Chondrocyte (in vitro differentiated cells): ENCODE measurements at places on chromosomes 4 and X. TPM values are rescaled to one million over a fixed set of nuclear protein-coding genes. Genes with fewer than 3 reads are reported as not detected.
A peak's percentile ranks its signal among the peaks of the same experiment; 100 is the strongest.

LRBA gene
- total RNA-seq = 19.7 to 41.9 TPM (median 25.1 TPM) in 3 replicates

NLGN3 gene
- 0.52 to 1.1 TPM (median 0.87 TPM) in 3 replicates for total RNA-seq

ARR3 gene
- not detected in 3 replicates for total RNA-seq

MAGEH1 gene
- total RNA-seq = 8.2 to 25.8 TPM (median 25.7 TPM) in 3 replicates

FAM236B gene
- not detected in 3 replicates for total RNA-seq

PPP1R2C gene
- total RNA-seq = not detected in 3 replicates

CXorf65 gene
- not detected in 3 replicates for total RNA-seq

KDR gene
- total RNA-seq = 0.67 to 8.6 TPM (median 0.77 TPM) in 3 replicates

SERPINA7 gene
- total RNA-seq = not detected in 3 replicates

SLIT2 gene
- total RNA-seq = 36.6 to 41.3 TPM (median 38.5 TPM) in 3 replicates

DNA sequence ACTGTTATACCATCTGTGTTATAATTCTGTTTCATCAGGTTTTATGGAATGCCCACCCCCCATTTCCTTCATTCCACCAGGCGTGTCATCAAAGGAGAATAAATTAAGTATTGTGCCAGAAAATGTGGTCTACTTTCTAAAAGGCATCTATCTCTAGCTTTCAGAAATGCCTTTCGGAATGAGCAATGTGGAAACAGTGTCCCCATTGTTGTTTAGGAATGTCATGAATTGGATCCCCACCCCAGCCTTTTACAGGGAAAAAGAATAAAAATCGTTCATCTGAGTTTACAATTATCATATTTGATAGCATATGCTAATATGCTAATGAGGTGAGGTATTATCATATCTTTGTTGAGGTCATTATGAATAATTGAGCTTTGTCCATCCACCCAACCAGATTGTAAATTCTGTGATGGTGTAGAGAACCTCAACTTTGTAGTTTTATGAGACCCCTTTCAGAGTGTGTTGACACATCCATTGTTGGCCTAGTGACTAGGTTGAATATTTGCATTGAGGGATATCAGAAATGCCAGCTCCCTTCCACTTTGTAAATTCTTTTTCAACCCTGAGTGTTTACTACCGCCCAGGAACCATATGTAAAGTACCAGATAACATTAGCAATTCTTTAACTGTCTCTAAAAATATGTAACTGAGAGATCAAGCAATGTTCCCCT is 56.2 kb upstream of the CCDC160 start:
- DNase-seq = no peak

GRCh38 chr4:7980036-7980435 is 40.4 kb upstream of the AFAP1 start:
- DNase-seq = no peak

DNA sequence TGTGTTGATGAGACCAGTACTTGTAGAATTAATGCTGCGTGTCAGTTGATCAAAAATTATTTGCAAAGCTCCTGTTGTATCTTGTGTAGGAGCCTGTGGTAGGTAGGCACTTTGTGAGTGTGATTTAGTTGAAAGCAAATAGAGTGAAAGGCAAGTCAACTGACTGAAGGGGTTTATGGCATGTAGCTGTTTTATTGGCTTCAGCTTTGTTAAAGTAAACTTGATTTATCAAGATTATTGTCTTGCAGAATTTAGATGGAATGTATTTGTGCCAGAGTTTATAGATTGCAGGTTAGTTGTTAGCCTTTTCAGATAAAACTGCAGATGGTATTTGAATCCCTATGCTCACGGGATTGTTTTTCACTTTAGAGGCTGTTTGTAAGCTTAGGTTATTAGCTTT is 128.0 kb downstream of the FRAS1 start:
- no peak for DNase-seq

GRCh38 chrX:119235051-119235511 is 1.0 kb upstream of the PGRMC1 start:
- DNase-seq = no peak

- no peak for DNase-seq
Observed at GRCh38 chrX:64427281-64427680, 32.0 kb upstream of the MTMR8 start.

- no peak for DNase-seq
Observed at GRCh38 chr4:89855236-89855635, 18.3 kb upstream of the SNCA start.

- no peak for DNase-seq
Observed at GRCh38 chrX:9074326-9074725, 40.4 kb upstream of the FAM9B start.

DNA sequence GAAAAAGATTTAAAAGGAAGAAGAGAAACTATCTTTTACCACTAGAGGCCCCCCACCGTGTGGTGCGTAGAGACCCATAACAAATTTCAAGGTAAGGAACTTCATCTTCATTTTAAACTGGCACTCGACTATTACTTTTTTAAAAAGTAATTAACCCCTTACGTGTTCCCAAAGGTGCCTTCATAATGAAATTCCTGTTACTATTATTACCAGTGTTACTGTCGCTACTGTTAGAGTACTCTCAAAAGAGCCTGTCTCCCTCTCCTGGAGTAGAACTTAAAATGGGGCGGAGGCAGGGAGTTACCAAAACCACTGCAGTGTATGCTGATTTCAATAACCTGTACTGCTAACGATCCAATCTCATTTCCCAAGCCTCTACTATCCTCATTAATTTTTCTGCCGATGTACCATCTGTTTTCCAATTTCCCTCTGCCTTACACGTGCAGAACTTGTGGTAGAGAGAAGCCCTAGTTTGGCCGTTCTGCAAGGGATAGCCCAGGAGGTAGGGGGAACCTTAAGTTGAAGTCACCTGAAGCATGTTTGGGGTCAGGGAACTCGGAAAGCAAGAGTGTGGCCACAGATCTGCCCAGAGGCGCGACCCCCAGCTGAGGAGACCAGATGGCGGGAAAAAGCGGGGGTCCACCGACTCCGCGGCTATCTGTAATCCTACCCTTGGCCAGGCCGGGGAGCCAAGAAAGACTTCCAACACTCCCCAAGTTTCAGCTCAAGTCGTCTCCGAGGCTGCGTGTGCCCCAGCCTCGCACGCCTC is 720 bp upstream of the STK26 start:
- DNase-seq = peak; percentile 74

GRCh38 chrX:110944311-110944750 is 148.7 kb upstream of the CHRDL1 start:
- DNase-seq = peak; percentile 88

DNA sequence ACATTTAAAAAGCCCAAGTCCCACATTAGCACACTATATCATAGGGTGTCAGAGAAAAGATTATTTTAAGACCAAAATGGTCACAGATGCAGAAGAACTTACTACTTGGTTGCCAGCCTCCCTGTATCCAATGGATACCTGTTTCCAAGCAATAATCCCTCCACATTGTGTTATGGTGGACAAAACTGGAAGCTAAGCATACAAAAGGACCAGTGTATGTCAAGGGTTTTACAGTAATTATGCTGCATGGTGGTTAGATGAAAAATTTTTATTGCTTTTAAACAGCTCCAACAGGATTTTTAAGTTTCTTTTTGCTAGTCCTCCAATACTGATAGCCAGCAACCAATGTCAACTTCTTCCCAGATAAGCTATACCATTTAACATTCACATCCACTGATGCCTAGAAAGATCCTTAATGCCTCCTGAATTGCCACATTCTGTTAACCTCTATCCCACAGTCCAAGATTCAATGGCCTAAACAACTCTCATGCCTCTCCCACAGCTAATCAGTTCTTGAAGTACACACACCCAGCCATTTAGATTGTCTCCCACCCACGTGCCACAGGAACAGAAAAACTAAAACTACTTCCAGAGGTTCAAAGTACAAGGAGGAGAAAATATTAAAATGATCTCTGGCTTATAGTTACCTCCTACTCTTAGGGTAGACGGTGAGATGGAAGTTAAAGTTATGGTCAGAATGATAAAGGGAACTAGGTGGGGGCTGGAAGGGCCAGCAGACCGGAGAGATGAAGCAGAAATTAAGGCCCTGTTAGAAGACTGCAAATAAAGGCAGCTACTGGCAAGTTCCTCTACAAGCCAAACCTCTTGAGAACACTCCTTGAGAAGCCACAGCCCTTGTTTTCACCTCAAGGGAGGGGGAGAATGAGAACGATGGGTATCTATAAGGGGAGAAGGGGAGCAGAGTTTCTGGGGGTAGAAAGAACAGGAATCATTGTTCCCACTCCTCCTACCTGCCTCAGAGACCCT is 5.5 kb downstream of the MED14 start:
- no peak for DNase-seq

DNA sequence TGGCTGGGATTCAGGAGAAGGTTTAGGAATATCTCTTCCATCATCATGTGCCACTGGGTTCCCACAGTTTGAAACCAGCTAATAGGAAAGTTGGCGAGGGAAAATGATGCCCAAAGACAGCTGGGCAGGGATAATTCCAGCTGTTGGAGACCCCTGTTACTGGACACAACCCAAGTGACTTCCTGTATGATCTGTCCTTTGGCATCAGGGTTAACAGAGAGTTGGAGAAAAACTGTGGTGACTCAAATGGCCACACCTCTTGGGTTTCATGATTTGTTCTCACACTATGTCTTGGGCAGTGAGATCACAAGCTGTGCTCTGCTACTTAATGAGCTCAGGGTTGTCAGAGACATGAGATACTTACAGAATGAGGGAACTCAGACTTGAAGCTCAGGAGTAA is 3.8 kb downstream of the FGF16 start:
- no peak for DNase-seq

GRCh38 chr4:123997776-123998449 is 601.3 kb downstream of the SPRY1 start:
- DNase-seq = no peak

- DNase-seq = no peak
Observed at GRCh38 chrX:19630228-19630627, 114.9 kb upstream of the MAP3K15 start.

- no peak for DNase-seq
Observed at GRCh38 chr4:3268395-3269104, 19.6 kb downstream of the MSANTD1 start.

DNA sequence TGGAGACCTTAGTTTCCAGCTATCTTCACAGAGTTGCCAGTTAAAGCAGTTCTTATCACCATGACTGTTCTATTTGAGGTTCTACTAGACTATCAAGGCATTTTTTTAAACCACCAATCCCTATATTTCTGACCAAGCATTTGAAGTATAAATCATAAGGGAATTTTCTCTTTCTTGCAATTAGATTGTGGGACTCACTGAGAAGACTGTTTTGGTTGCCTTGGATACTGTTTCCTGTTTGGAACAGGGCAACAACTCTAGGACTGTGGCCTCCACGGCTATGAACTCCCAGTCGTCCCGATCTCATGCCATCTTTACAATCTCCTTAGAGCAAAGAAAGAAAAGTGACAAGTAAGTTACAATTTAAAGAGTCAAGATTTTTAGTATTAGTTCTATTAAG is 11.8 kb downstream of the KIF4A start:
- DNase-seq = no peak

GRCh38 chr4:15783676-15784075 is 5.5 kb downstream of the CD38 start:
- DNase-seq = no peak
